ENCODE measurements at places on chromosomes 12 and 14. TPM values are rescaled to one million over a fixed set of nuclear protein-coding genes. Genes with fewer than 3 reads are reported as not detected.

The LRCOL1 gene
- not detected for polyA plus RNA-seq

The CD163L1 gene
- polyA plus RNA-seq = not detected

The CYP46A1 gene
- not detected for polyA plus RNA-seq

The GLT8D2 gene
- 0.15 TPM for polyA plus RNA-seq

The CDKN3 gene
- 5.0 TPM for polyA plus RNA-seq

The IAPP gene
- not detected for polyA plus RNA-seq

The HOXC13 gene
- not detected for polyA plus RNA-seq

The PARPBP gene
- 2.1 TPM for polyA plus RNA-seq

The RD3L gene
- not detected for polyA plus RNA-seq

The KRT80 gene
- not detected for polyA plus RNA-seq

The PPFIA2 gene
- polyA plus RNA-seq = not detected

The KLRC4 gene
- not detected for polyA plus RNA-seq

The SLCO1B1 gene
- polyA plus RNA-seq = not detected

The GDF11 gene
- 0.25 TPM for polyA plus RNA-seq

The ZDHHC22 gene
- polyA plus RNA-seq = not detected

The SOX5 gene
- 0.29 TPM for polyA plus RNA-seq

The NANOG gene
- polyA plus RNA-seq = not detected

The EML5 gene
- polyA plus RNA-seq = 0.79 TPM

The CDH24 gene
- polyA plus RNA-seq = 0.53 TPM

The CACNB3 gene
- polyA plus RNA-seq = 1.5 TPM

The ESR2 gene
- 0.12 TPM for polyA plus RNA-seq

The RBP5 gene
- polyA plus RNA-seq = not detected

The TSPAN11 gene
- not detected for polyA plus RNA-seq

The TMEM132C gene
- polyA plus RNA-seq = not detected

The FRS2 gene
- 8.6 TPM for polyA plus RNA-seq

The OAS2 gene
- 25.5 TPM for polyA plus RNA-seq

The CDK4 gene
- 99.7 TPM for polyA plus RNA-seq

The POTEG gene
- polyA plus RNA-seq = not detected

The RTL1 gene
- polyA plus RNA-seq = not detected

The EDDM3A gene
- not detected for polyA plus RNA-seq

The PAPLN gene
- polyA plus RNA-seq = 0.32 TPM

The SLC25A47 gene
- polyA plus RNA-seq = not detected

The PZP gene
- not detected for polyA plus RNA-seq

The TAS2R9 gene
- not detected for polyA plus RNA-seq

The CLEC4E gene
- not detected for polyA plus RNA-seq

Data from CD4-positive, alpha-beta memory T cell (primary cell).